Stimulated activated CD8-positive, alpha-beta memory T cell treated with anti-CD3 and anti-CD28 coated beads, Interleukin-7, amount 100 ng/mL, for 4 hours (primary cell): ENCODE measurements at places on chromosomes 6 and 20.

- no peak for DNase-seq
Measured at GRCh38 chr6:91087908-91088307, 501.0 kb upstream of the MAP3K7 start.

DNA sequence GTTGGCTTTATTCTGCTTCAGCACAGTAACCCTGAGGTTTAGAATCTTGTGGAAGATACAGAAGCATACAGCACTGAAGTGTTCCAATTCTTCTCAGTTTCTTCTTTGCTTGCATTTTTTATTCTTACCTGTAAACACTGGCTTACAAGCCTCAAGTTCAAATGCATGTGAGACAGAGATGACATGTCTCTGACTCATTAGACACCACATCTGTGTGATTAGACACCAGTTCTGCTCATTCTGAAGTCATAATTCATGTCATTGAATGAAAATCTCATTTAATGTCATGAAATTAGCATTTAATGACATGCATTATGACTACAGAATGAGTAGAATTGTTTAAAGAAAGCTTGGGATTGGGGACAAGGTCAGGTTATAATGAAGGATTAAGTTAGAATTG is 5.8 kb downstream of the GZF1 start:
- no peak for DNase-seq

- DNase-seq: no peak
Measured at GRCh38 chr6:44233567-44234100, 10.2 kb downstream of the SLC29A1 start.

DNA sequence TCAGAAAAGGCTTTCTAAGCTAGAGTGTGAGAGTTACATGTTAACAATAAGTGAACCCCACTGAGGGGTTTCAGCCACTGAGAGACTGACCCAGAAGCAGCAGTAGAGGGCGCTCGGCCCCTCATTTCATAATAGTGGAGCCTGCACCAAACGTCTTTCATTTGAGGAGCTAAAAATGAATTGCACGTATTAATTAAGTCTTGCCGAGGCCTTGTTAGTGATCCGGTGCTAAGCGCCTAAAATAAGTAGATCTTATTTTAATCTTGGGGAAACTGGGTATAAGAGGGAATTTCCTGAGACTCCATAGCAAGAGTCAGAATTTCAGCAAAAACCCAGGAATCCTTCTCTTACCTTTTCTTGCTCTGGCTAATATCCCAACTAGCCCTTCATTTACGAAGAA is 209.7 kb downstream of the FARS2 start:
- peak; percentile 28 for DNase-seq

GRCh38 chr6:33417128-33417902 is 592 bp downstream of the CUTA start:
- no peak for DNase-seq

DNA sequence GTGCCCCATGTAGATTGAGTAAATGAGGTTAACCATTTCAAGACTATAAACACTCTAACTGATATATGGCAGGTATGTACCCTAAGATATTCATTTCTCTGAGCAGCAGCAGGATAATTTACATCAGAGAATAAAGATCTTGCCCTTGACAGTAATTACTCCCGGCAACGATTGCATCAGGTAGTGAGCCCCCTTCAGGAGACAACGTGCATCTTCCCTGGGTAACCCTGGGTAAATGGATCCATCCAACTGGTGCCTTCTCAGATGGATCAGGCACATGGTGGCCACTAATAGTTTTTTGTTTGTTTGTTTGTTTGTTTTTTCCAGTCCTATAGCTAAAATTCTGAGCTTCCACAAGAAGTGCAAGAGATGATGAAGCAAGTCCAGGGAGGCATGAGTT is 469.4 kb upstream of the SLC35B3 start:
- no peak for DNase-seq

DNA sequence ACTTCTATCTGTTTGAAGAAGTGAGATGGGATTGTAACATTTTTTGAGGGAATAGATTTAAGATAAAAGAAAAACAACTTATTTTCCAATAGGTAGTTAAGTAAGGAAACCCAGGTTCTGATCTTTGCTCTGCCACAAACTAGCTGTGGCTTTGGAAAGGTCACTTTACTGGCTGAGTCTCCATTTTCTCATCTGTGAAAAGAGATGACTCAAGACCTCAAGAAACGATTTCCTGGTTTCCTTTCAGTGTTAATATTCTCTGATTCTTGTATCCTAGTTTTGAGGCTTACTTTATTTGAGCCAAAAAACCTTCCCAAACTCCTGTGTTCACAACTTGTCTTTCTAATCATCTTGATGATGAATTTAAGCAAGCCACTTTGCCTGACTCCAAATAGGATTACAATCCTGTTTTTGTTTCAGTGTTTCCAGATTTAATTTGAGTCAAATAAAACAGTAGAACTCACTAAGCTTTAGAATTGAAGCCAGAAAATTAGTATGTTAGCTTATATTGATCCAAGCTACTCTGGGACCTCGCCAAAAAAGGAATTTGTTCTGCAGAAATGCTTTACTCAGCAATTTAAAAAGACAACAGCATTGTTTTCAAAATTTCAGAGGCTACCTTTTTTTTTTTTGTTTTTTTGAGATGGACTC is 51.1 kb downstream of the ENPP1 start:
- no peak for DNase-seq

DNA sequence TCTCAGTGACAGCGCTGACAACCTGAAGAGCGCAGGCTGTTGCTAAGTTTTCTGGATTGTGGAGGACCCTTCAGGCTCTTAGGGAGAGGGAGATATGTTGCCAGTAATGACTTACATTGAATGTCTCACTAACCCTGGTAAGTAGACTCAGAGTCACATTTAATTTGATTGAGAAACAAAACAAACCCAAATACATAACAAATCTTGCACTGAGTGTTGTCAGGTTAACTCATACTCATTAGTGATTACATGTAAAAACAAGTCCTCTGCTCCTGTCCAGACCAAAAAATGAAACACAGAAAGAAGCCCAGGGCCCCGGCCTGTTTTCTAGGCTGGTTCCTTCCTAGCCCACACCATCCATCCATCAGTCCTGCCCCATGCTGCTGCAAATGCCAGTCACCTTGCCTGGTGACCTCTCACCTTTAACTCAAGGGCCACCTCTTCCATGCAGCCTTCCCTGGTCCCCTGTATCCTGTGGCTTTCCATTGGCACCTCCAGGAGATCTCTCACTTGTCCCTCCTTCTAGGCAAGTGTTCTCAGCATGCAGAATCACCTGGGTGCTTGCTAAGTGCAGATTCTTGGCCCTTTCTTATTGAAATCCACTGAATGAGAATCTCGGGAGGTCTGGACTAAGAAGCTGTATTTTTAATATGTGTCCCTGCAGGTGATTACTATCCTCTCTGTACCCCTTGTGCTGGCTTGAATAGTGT is 34.7 kb upstream of the ERVFRD-1 start:
- DNase-seq: no peak

DNA sequence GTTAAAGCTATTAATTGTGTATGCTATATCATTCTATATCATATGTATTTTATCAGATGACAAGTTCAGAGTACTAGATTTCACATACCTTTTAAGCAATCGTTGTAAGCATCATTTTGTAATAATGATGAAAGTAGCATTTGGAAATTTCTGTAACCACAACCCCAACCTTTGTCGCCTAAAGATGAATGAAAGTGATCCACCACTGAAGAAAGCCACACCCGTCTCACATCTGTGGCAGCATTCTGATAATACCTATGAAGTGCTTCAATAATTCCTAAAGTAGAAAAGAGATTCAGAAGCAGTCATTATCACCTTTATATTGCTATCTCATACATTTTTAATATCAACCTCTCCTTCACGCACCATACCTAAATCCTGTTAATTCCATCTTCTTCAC is 16.6 kb downstream of the ZUP1 start:
- no peak for DNase-seq

DNA sequence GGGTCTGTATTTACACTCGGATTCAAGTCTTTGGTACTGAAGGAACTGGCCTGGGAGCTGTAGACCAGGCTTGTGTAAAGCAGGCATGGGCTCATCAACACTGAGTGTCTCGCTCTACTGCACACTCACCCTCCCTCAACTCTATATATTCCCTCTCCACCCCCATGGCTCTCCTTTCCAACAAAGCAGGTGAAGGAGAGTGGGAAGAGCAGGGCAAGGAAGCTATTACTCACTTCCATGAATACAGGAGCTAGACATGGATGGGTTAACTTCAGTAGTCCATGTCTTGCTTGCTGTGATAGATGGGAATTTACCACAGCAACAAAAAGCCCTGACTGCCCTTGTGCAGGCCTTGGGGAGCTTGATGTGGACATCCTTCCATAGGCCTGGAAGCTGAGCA is 20.7 kb upstream of the SLC2A12 start:
- DNase-seq: no peak

- DNase-seq: no peak
Measured at GRCh38 chr6:144911322-144911721, 626.2 kb downstream of the UTRN start.
